Stimulated activated CD4-positive, alpha-beta T cell treated with anti-CD3 and anti-CD28 coated beads, Interleukin-4, amount 100 ng/mL, for 24 hours (primary cell): ENCODE measurements at places on chromosomes 1 and 21.

GRCh38 chr1:23500466-23500865 is 16.5 kb upstream of the ASAP3 start:
- no peak for DNase-seq

GRCh38 chr1:157992031-157992832 is 1.2 kb upstream of the KIRREL1 start:
- peak; percentile 39 for DNase-seq

- no peak for DNase-seq
Measured at GRCh38 chr21:39946199-39946598, 79.0 kb downstream of the PCP4 start.

DNA sequence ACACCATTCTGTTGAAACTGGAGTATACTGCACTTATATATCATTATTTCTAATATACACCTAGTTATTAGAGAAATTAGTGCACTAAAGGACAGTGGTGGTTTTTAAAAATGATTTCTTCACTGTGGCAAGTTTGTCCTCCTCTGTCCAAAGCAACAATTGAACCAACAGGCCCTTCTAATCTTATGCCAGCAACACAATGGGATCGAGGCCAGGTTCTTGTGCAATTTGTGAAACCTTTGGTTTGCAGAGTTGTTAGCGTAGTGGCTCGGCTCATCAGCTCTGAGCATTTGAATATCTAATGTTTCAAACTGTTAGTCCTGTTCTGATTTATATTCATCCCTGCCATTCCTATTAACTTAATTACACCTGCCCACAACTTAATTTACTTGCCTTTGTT is 9.9 kb upstream of the LRRC39 start:
- DNase-seq = no peak

DNA sequence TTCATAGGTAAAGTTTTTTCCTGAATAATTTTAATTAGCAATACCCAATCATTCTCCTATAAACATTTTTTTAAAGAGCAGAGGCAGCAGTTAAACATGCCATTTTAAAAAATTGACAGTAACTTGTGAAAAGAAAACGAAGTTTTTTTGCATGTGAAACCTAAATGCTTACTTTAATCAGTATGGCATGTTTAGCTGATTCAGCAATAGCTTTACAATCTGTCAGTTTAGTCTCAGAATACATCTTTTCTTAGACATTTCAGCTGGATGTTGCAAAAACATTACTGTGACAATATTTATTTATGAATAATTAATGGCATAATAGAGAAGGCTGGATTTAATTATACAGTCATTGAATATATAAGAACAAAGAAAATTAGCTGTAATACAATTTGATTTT is 1132.4 kb upstream of the ADGRL2 start:
- no peak for DNase-seq

DNA sequence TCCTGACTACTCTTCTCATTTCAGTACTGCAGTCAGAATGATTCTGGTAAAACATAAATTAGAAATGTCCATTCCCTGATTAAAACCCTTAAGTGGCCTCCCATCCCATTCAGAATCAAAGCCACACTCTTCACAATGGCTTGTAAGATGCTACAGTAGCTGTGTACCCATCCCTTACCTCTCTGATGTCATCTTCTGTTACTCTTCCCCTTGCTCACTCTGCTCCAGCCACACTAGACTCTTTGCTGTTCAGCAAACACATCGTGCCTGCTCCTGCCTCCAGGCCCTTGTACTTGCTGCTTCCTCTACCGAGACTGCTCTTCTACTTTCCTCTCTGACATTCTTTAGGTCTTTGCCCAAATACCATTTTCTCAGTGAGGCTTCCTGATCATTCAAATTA is 4.3 kb upstream of the GPX7 start:
- no peak for DNase-seq

DNA sequence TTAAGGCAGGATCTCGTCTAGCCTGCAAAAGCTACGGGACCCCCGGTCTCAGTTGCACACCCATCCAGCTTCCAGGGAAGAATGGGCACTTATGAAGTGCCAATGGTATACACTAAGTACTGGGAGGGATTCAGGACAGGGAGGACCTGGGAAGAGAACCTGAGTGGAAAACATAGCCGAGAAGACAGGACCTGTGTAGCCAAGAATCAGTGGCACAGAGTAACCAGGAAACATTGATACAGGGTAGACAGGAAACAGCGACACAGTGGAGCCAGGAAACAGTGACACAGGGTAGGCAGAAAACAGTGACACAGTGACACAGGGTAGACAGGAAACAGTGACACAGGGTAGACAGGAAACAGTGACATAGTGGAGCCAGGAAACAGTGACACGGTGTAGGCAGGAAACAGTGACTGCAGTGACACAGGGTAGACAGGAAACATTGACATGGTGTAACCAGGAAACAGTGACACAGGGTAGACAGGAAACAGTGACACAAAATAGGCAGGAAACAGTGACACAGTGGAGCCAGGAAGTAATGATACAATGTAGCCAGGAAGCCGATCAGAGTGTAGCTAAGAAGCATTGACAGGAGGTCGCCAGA is 138.0 kb upstream of the ARHGEF16 start:
- DNase-seq = peak; percentile 7

DNA sequence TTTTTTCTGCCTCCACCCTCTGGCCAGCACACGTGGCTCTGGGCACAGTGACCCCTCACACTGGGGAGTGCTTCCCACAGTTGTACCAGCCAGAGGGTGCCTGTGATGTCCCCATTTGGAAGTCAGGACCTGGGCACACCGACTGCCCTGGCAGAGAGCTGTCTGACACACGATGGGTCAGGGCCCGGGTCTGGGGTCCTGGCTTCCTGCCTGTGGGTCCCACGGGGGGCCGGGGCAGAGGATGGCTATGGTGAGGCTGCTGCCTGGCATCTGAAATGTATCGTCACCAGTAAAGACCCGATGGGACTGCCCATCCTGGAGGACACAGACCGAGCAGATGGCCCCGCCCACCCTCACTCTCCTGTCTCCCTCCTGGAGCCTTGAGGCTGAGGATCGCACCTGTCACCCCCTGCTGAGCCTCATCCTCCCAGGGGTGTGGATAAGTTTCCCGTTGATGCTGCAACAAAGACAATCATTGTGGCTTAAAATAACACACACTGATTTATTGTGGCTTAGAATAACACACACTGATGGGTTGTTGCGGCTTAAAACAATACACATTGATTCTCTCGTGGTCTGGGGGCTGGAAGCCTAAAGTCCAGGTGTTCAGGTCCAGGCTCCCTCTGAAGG is 88.8 kb upstream of the TTC34 start:
- DNase-seq = no peak

GRCh38 chr1:224486801-224487583 is 52.4 kb upstream of the WDR26 start:
- DNase-seq = no peak

GRCh38 chr1:227303662-227304061 is 14.6 kb downstream of the CDC42BPA start:
- no peak for DNase-seq

GRCh38 chr1:150186789-150187559 is 37.3 kb downstream of the PLEKHO1 start:
- DNase-seq = peak; percentile 22

GRCh38 chr1:4756851-4757580 is 102.6 kb downstream of the AJAP1 start:
- DNase-seq = no peak

DNA sequence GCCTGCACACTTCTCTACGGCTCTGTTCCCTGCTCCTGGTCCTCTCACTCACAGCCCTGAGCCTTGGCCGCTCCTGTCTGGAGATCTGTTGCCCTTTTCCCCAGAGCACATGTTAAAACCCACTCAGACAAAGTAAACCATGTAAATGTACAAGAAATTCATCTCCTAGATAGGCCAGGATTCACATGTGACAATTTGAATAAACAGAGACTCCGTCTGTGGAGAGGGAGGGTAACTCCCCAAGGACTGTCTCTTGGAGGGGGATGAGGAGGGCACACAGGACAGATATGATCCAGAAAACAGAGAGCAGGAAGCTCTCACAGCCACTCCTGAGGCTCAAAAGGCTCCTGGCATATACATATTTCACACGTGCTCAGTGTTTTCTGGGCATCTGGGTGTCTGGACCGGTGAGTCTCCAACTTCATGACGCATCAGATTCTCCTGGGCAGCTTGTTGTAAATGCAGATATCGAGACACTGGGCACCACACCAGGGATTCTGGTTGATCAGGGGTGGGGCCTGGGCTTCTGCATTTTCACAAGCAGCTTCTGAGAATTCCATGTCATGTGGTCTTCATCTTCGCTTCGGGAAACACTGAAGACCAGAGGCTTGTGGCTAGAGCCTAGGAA is 6.4 kb upstream of the KAZN start:
- DNase-seq = no peak

DNA sequence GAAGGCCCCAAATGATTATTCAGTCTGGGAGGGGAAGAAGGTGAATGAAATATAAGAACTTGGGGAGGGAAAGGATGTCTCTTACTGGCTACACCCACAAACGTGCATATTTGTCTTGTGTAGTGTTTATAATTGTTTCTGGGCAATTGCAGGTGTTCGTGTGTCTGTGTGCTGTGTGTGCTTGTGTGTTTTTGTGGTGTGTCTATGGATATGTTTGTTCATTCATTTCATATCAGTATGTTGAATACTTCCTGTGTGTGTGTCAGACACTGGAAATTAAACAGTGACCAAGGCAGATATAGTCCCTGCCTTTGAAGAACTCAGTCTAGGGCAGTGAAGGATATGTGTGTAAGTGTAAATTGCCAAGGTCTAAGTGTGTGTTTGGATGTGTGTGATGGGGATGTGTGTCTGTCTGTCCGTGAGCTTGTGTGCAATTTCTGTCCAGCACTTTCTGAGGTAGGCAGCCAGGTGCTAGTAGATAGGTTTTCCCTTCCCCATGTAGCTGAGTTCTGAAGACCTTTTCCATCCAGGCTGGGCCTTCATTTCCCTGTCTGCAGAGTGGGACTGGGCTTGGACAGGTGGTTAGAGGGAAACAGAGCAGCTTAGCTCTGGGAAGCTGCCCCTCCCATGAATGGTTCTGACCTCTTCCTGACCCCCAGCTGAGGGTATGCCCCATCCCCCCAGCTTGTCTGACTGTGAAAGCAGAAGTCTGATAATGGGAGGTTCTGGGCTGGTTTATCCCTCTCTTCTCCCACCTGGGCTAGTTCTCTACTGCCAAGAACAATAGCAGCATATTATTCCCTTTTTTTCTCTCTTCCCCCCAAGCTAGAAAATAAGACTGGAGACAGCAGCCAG is 3.8 kb downstream of the AGO1 start:
- no peak for DNase-seq

GRCh38 chr21:44402323-44403105 is 49.1 kb downstream of the TRPM2 start:
- DNase-seq = no peak

DNA sequence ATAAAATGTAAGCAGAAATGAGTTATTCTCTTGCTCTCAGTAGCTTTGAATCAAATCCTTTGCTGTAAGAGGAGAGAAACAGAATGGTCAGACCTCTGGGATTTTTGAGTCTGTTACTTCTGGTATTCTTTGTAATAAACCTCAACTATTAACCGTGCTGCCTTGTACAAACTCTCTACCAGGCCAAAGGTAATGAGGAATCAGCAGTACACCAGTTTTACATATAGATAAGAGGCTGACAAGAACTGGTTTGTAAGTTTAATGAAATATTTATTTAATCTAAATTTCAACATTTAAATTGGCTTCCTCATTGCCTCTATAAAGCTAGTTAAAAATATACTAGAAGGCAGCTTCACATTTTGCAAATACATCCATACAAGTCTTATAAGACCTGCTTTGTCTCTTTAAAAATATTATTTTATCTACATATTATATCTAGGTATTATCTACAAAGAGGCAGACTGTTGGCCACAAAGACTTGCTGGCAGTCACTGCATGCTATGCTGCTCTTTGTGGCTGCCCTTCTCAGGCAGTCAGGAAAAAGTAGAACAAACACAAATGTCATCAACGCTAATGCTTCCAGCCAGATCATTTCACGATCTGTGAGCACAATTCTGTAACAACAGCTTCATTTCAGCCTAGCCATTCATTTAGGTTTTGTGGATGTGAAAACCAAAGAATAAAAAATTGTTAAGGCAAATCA is 173.0 kb downstream of the GABPA start:
- no peak for DNase-seq

GRCh38 chr1:207414606-207415108 is 39.5 kb upstream of the CR2 start:
- DNase-seq = peak; percentile 55
